ENCODE measurements at places on chromosomes 13 and 19.
A peak's percentile ranks its signal among the peaks of the same experiment; 100 is the strongest.

GRCh38 chr19:6376512-6377190 is 918 bp upstream of the PSPN start:
- DNase-seq = no peak

DNA sequence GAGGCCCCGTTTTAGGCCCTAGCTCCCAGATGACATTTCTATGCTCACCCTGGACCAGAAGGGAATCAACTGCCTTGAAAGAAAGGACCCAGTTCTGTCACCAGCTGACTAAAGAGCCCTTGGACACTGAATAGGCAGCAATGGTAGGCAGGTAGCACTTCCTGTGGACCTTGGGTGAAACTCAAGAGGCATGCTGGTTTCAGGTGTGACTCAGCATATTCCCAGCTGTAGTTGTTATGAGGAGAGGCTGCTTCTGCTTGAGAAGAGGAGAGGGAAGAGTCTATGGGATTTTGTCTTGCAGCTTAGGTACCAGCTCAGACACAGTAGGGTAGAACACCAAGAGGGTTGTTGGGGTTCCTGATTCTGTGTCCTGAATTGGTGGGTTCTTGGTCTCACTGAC is 37.9 kb upstream of the HTR2A start:
- no peak for DNase-seq

DNA sequence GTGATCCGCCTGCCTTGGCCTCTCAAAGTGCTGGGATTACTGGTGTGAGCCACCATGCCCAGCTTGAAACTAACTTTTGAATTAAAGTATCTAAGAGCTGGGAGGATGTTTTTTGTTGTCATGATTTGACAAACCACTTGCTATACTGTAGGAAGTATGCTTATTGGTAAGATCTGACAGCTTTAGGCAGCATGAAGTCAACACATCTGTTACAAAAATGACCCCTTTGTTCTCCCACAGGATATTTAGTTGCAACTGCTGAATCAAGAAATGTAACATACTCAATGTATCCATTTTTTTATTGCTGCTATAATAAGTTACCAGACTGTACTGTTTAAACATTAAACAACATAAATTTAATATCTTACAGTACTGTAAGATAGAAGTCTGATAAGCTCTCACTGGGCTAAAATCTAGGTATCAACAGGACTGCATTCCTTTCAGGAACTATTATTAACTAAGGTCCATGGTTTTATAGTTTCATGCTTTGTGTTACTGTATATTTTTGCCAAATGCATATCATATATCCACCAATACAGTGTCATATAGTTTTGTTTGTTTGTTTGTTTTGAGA is 22.8 kb upstream of the LRP3 start:
- DNase-seq = no peak

GRCh38 chr13:113936166-113936965 is 37.5 kb downstream of the C13orf46 start:
- no peak for DNase-seq

- DNase-seq = no peak
These were observed 30.2 kb upstream of the SLC15A1 start for GRCh38 chr13:98782654-98783053.

DNA sequence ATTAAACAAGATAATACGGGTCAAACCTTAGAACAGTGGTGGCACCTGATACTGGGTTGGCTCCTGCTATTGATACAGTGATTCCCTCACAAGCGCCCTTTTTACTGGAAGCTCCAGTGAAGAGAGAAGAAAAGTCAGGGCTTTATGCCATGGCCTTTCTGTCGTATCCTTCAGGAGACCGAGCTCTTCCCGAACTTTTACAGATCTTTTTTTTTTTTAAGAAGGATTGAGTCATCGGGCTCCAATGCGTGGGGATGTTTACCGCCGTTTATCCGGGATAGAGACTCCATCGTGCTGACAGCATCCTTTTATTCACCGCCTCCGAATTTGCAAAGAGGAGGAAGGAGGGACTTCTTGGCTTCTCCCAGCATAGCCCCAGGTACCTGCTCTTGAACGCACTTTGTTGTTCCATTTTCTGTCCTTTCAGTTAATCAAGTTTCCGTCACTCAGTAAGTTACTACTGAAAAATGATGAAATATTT is 574 bp downstream of the ZNF227 start:
- DNase-seq = peak; percentile 4

DNA sequence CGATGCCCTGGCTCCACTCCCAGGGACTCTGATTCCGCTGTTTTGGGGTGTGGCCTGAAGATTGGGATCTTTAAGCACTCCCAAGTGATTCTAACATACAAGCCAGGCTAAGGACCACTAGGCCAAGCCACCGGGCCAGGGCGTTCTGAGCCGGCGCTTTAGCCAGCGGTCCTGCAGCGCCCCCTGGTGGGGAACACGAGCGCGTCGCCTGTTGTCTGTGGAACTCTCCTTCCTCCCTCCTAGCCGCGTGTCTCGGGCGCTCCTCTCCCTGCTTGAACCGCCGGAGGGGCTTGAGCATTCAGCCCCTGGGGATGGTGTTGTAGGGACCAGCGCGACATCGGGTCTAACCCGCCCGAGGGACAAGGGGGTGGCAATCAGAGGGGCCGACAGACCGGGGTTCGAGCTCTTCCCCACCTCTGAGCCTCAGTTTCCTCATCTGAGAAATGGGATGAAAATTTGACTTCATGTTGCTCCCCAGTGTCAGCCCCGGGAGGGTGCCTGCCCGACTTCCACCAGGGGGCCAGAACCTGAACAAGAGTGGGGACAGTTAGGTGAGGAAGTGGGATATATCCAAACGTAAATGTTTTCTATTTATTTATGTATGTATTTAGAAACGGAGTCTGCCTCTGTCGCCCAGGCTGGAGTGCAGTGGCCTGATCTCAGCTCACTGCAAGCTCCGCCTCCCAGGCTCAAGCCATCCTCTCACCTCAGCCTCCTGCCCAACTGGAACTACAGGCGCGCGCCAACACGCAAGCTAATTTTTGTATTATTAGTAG is 18.0 kb upstream of the PNMA8B start:
- DNase-seq = peak; percentile 75

DNA sequence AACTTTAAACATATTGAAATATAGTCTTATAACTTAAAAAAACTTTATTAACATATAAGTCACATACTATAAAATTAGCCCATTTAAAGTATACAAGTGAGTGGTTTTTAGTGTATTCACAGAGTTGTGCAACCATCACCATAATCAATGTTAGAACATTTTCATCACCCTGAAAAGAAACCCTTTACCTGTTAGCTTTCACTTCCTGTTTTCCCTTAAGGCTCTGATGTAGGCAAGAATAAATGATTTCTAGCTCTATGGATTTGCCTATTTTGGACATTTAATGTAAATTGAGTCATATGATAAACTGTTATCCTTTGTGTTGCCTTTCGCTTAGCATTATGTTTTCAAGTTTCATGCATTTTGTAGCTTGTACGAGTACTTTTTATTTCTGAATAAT is 15.6 kb downstream of the ZNF568 start:
- DNase-seq = no peak

- DNase-seq = no peak
These were observed 259.5 kb upstream of the SLC10A2 start for GRCh38 chr13:103325672-103326071.

GRCh38 chr19:34300380-34300779 is 46.0 kb downstream of the GARRE1 start:
- DNase-seq = no peak

- DNase-seq = no peak
These were observed 17.2 kb downstream of the VRK3 start for GRCh38 chr19:50007947-50008346.

- DNase-seq = no peak
These were observed 3.2 kb downstream of the NAPA start for GRCh38 chr19:47511681-47512080.

GRCh38 chr13:107104631-107105030 is 536.7 kb upstream of the ARGLU1 start:
- DNase-seq = no peak

GRCh38 chr19:23403581-23404324 is 8.5 kb upstream of the ZNF91 start:
- no peak for DNase-seq

DNA sequence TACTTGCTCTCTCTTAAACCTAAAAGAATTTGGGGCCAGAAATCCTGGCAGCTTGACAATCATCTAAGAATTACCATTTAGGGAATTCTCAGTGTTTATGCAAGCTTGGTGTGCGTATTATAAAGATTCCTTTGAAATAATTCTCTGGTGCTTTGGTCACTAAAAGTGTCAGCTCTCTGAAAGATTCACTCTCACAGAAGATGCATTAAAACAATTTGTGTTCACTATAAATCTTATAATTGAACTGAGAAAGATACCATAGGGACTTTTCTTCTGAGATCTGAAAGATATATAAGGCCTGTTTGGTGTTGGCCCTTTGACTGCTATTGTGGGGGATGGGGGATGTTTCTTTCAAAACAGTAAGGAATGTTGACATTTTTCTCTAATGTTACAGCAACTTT is 27.3 kb downstream of the EPSTI1 start:
- DNase-seq = no peak

DNA sequence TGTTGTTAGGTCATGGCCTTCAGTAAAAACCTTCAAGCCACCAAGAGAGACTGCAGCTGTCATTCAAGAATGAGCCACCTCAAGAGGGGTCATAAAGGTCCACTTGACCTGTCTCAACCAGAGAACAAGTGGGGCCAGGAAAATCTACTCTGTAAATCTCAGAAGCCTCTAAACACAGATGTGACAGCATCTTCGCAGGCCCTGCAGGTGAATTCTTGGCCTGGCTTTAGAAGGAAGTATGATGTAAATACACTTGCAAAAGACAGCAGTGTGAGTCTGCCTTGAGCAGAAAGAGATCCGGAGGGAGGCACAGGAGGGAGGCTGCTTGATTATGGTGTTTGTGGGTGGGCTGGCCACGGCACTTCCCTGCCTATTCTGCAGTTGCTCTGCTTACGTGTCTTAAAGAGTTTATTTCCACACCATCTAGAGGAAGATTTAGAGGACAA is 1082.9 kb downstream of the UQCRFS1 start:
- DNase-seq = no peak

- no peak for DNase-seq
These were observed 1.4 kb downstream of the MAG start for GRCh38 chr19:35293363-35293739.

DNA sequence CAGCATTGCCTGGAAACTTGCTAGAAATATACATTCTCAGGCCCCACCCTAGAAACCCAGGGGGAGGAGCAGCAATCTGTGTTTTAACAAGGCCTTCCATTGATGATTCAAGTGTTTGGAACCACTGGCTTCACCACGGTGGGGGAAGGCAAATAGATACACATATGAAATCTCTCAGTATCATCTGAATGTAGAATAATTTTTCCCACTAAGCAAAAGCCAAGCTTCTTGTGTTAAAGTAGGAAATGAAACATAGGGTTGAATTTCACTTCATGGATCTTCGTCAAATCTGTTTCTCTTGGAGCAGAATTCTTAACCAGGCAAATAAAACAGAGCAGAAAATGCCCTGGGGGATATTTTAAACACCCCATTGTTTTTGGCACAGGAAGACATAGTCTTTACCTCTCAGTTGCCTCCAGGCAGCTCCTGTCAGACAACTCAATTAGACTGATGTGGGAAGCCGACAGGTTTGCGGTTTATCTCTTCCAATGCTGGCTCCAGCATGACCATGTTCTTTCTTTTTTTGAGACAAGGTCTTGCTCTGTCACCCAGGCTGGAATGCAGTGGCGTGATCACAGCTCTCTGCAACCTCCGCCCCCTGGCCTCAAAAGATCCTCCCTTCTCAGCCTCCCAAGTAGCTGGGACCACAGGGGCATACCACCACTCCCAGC is 213.0 kb downstream of the FOXO1 start:
- no peak for DNase-seq

- DNase-seq = no peak
These were observed 9.5 kb downstream of the GPR32 start for GRCh38 chr19:50779504-50780457.

DNA sequence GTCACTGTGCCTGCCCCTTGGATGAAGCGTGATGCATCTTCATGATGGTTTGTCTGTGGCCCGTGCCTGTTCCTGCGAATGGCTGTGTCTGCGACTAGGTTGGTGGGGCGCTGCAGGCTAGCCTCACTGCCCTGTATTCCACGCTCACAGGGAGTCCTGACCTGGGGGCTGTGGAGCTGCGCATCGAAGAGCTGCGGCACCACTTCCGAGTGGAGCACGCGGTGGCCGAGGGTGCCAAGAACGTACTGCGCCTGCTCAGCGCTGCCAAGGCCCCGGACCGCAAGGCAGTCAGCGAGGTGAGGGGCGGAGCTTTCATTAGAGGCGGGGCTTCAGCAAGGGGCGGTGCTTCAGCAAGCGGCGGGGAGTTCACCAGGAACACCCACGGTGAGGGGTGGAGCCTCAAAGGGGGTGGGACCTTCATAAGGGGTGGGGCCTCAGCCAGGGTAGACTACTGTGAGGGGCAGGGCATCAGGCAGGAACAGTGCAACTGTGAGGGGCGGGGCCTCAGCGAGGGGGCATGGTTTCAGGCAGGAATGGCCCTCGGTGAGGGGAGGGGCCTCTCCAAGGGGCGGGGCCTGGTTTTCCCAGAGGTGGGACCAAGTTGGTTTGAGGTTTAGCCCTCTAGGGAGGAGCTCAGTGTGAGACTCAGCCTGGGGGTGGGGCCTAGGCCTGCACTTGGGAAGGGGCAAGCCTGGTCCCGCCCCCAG is 17.2 kb downstream of the PKN1 start:
- DNase-seq = peak; percentile 74

DNA sequence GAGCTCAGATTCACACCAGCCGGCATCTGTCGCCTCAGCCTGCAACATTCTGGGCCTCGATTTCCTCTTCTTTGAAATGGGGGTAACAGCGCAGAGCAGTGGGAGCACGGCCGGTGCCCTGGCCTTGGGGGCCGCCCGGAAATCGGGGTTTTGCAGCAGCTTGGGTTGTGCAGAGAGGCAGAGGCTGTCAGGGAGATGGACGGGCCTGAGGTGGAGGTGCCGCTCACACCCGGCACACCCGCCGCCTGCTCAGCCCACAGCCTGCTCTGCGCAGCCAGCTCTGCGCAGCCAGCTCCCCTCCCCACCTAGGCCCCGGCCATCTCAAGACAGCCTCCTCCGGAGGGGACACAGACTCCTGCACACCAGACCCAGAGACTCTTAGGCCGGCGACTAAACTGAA is 10.6 kb downstream of the KLF2 start:
- DNase-seq = peak; percentile 60

DNA sequence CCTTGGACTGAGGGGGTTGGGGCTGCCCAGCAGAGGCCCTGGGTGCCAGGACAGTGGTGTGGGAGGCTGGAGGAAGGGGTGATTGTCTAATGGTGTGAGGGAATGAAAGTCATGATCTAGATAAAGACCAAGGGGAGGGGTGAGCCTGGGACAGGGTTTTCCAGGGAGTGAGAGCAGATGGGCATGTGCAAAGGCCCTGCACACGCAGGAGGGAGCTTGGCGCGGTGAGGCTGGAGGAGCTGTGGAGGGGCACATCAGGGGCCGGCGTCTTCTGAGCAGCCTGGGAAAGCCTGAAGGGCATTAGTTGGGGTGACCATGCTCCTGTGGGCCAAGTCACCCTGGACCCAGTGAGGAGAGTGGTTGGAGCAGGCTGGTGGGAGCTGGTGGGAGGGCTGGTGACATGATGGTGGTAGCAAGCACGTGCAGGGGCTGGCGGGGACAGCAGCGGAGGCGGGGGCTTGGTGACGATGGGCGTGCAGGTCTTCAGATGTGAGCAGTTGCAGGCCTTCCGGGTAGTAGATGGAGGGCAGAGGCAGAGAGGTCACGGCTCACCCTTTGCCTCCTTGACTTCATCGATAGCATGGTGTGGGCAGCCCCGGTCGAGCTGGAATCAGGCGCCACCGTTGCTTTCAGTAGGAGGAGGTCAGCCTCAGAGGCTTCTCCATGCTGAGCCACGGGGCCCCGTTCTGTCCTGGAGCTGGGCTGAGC is 20.2 kb upstream of the F2RL3 start:
- DNase-seq = no peak
